ENCODE measurements at places on chromosomes 11 and 22.

GRCh38 chr11:18615628-18616392 is 16.2 kb downstream of the MISFA start:
- DNase-seq = no peak

GRCh38 chr11:4095509-4096230 is 1.1 kb downstream of the RRM1 start:
- DNase-seq = no peak

GRCh38 chr22:44448271-44448830 is 49.7 kb downstream of the RTL6 start:
- peak; percentile 63 for DNase-seq

DNA sequence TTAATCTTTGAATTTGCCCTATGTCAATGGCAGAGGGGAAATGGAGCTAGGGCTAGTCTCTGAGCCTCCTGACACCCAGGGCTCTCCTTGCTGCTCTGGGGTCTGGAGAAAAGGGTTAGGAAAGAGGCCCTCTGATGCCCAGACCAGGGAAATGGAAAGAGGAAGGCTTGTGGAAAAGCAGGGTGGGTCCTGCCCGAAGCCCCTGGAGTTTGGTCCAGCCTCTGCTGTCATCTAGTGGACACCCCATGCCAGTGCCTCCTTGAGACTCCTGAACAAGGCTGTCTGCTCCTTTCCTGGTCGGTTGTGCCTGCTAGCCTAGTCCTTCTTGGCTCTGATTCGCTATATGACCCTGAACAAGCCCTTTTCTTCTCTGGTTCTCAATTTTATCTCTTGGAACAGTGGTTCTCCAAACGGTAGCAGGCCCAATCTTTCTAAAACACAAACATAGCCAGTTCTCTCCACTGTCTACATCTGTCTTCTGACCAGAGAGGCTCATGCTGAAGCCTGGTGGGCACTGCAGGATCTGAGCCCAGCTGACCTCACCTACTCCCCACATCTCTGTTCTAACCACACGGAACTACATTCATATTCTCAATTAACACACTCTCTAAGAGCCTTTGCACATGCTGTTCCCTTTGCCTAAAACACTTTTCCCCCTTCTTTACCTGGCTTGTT is 8.8 kb upstream of the PLA2G3 start:
- DNase-seq = peak; percentile 60

Measured in mucosa of gallbladder (tissue), 1 donor.